ENCODE measurements at places on chromosomes 13 and 19.
A peak's percentile ranks its signal among the peaks of the same experiment; 100 is the strongest.

DNA sequence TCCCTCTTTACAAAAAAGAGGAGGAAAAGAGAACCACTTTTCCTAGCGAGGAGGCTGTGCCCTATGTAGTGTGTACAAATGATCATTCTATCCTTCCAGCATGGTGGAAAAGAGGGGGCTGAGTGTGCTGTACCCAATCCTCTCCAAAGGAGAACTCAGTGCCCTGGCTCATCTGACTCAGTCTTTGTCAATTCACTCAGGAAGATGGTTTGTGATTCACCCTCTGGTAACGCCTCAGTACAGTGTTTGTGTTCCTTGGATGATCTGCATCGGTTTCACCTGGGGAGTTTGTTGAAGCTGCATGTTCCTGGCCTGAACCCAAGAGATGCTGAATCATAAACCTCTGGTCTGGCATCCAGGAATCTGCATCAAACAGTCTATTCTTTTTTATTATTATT lies 18.3 kb upstream of the ENOX1 start:
- DNase-seq = no peak

GRCh38 chr19:1259206-1259875 lies 9.8 kb upstream of the CIRBP start:
- DNase-seq = peak; percentile 73

DNA sequence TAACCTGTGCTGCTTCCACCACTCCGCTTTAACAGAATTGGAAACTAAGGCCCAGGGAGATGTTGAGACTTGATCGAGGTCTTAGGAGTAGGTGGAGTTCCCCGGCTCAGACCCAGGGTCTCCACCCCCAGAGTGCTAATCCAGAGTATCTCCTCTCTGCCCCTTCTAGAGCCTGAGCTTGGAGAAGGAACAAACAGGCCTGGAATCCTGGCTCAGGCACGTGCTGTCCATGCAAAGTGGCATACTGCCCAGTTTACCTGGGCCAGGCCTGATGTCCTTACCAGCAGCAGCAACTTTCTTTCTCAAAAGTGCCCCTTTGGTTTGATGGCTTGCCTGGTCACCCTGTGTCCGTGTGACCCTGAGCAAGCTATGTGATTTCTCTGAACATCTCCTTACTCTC lies 3.7 kb downstream of the SYNGR4 start:
- DNase-seq = no peak

DNA sequence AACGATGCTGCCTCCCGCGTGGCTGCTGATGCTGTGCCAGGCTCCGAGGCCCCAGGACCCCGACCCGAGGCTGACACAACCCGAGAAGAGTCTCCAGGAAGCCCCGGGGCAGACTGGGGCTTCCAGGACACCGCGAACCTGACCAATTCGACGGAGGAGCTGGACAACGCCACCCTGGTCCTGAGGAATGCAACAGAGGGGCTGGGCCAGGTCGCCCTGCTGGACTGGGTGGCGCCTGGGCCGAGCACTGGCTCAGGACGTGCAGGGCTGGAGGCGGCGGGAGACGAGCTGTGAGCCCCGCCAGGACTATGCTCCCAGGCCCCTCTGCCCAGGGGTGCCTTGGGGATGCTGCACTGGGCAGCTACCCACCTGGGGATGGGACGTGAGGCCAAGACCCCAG lies 10.7 kb downstream of the SIRT6 start:
- no peak for DNase-seq

DNA sequence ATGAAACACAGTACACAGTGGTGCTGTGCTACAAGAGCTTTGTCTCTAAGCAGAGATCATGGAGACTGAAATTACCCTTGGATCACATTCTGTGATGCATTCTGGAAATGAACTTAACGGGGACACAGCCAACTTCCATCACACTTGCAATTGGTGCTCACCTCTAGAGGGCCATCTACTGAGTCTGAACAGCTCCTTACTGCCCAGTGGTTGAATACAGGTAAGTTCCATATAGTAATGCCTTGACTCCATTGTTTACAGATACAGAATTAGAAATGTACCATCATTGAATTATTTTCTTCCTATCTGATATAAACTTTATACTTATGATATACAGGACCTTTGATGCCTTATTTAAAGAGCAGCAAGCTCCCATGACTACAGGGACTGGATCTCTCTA lies 686.4 kb downstream of the PCDH9 start:
- DNase-seq = no peak
